Transverse colon (tissue), 4 donors: ENCODE measurements at places on chromosomes 2 and 18. TPM values are rescaled to one million over a fixed set of nuclear protein-coding genes. Genes with fewer than 3 reads are reported as not detected.

GRCh38 chr18:57220930-57221483, 74.1 kb downstream of the BOD1L2 start:
- DNase-seq: no peak

GRCh38 chr2:10185046-10185445, 62.5 kb downstream of the RRM2 start:
- DNase-seq: no peak

DNA sequence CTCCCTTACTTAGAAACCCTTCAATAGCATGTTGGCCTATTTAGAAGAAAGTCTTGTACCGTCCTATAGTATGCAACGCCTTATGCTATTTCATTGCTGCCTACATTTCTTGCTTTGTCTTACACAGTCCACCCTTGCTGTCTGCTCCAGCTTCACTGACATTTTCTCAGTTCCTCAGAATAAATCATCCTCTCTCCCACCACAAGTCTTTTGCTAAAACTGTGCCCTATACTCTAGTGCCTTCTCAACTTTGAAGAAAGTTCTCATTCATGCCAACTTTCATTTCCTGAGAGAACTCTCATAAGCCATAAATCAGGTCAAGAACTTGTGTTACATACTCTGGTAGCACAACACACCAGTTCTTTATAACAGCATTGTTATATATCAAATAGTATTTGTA, 54.3 kb upstream of the COL3A1 start:
- DNase-seq: no peak

CBLN2 gene
- 0.60 TPM for total RNA-seq

DNA sequence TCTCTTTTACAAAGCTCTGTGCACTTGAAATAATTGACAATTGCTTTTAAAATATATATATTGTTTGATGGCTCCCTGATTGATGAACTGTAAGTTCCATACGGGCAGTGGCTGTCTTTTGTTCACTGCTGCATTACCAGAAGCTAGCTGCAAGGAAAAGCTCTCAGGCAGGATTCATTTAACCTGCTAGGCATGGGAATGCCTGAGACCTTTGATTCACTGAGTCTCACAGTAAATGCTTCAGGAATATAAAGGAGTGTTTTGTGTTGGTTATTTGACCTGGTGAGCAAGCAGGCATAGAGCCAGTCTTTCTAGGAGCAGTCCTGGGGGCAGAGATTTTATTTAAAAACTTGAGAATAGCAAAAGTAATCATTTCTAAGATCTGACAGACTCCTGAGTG, 193.2 kb upstream of the ITGA4 start:
- no peak for DNase-seq

WNT6 gene
- total RNA-seq: 164 TPM

DNA sequence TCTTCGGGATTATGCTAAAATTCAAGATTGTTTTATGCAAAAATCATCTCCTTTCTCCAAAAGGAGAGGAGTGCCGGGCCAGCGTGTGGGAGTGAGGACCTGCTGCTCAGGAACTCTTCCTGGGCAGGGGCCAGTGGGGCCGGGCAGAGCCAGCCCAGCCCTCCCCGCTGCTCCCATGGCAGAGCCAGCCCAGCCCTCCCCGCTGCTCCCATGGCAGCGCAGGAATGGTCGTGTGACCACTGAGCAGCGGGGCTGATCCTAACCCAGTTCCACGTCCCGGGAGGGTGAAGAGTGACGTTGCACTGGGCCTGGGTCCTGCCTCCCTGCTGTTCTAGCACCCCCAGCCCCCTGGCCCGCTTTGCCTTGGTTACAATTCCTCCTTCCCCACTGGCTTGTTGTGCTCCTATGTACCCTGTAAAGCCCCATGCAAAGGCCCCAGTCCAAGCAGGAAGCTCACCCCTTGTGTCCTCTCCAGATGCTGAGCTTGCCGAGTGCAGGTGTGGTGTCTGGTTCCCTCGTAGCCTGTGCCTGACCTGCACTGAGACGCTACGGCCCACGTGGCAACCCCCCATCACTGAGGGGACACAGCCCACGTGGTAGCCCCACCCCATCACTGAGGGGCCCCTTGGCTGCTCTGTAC, 11.4 kb upstream of the NEU4 start:
- DNase-seq: peak; percentile 57

- DNase-seq: no peak
Observed at GRCh38 chr18:58005885-58006523, 38.0 kb upstream of the NEDD4L start.

DNA sequence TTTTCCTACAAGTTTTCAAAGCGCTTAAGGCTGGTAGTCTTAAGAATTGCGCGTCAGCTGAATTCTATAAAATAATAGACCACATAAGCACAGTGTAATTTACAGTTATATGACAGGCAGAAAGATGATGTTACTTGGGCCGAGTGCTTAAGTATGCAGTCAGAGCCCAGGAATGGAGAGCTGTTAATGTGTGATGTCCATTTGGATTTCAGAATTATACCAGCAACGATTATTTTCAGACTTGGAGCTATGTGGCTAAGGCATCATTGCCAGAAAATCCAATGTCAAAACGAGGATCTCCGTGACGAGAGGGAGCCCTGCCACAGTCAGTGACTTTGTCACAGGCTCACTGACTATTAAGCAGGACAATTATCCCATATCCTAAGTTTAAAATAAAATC, 3.4 kb downstream of the KLF7 start:
- DNase-seq: no peak

PLA2R1 gene
- 1.4 TPM for total RNA-seq

DNA sequence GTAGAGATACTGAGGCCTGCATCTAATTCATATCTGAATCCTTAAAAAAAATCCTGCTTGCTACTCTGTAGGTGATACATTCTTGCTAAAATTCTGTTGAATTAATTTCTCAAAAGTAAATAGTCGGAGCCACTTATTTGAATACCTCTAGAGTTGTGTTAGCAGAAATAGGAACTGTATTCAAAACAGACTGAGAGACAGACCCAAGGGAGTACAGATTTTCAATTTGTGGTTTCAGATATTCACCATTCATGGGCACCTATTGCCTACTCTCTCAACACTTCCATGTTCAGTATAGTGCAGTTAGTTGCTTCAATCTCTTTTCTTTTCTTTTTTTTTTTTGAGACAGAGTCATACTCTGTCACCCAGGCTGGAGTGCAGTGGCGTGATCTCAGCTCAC, 46.6 kb upstream of the CTLA4 start:
- no peak for DNase-seq

AQP12A gene
- not detected for total RNA-seq

- DNase-seq: no peak
Observed at GRCh38 chr2:7525746-7526145, 608.5 kb downstream of the RNF144A start.

- DNase-seq: no peak
Observed at GRCh38 chr2:170098626-170099312, 79.2 kb upstream of the MYO3B start.

GRCh38 chr2:20446255-20446916, 488 bp upstream of the RHOB start:
- no peak for DNase-seq

GRCh38 chr2:7758073-7758759, 841.0 kb downstream of the RNF144A start:
- no peak for DNase-seq

DNA sequence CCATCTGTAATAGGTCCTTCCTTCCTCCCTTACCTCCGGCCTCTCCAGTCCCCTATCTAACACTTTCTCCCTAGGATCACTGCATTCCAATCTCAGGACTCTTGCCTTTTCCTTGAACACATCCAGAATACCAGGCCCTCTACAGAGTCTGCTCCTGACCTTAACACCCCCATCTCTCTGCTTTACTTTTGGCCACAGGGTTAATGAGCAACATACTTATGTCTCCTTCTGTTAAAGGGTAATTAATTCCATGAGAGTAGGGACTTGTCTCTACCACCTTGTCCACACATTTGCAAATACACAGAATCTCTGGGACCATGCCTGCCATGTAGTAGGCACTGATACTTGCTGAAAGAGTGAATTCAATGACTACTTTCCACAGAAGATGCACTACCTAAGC, 94.9 kb downstream of the COBLL1 start:
- DNase-seq: no peak

GRCh38 chr2:36748166-36748565, 51.7 kb downstream of the VIT start:
- DNase-seq: no peak

PLGLB1 gene
- total RNA-seq: not detected

- DNase-seq: no peak
Observed at GRCh38 chr2:23550553-23550952, 165.6 kb downstream of the KLHL29 start.

GRCh38 chr18:31710826-31711225, 26.4 kb upstream of the B4GALT6 start:
- DNase-seq: no peak

GRCh38 chr2:120503793-120504571, 158.0 kb downstream of the INHBB start:
- DNase-seq: no peak

DNA sequence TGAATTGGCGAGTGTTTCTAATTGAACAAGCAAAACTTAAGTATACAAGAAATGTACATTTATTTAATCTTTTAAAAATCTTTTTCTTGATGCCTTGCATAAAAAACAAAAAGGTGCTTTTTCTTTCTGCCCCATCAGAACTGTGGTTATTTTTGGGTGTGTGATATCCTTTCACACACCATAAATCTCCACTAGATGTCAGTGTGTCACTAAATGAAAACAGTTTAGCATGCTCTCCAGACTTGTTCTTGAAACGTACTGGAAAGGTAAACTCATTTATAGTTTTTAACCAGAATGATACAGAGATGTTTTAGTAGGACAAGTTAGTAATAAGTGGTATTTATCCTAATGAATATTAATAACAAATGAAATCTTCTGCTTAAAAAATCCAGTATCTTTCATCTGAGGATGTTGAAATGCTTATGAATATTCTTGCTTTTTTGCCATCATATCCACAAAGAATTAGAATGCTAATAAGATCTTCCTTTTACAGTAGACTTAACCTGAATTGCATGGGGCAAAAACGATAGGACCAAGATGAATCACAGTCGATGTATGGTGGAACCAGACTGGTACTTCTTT, 96.8 kb downstream of the UBE2E3 start:
- no peak for DNase-seq

DNA sequence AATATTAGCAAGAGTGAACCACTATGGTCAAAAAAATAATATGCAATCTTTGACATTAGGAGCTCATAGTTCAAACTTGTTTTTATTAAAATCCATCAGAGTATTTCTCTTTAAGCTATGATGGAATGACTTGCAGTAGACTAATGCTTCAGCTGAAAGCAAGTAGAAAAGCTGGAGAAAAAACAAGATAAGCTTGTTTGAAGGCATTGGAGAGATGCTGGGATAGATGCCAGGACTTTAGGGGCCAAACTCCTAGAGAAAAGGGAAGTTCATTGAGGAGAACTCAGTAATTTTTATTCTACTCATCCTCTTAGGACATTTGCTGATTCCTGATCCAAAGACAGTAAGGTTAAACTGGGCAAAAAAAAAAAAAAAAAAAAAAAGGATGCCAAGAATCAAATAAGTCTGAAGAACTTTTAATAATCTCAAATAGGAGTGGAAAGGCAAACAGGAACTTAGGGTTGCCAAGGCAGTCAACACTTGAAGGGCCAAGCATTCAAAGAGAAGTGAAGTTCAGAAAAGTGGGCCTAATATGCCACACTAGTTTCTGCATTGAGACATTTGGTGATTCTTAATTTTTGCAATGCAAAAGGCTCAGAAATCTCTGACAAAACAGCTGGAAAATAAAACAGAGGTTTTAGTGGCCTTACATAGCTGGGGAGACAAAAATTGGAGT, 19.7 kb upstream of the AFF3 start:
- DNase-seq: no peak

SS18 gene
- total RNA-seq: 91.6 TPM

DNA sequence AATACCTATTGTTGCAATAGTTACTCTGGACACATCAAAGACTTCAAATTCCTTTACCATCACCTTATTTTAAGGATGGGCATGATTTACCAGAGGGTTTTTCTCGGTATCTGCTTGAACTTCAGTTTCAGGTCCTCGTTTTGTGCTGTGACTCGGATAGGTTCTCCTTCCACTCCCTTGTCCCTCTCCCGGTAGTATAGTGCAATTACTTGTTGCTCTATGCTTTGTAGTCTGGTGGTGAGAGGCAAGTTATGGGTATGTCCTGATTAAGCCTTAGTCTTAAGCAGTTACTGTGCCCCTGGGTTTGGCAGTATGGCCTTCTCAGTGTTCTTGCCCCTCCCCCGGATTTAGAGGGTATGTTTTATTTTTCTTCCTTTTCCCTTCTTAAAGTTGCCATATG, 96.6 kb downstream of the RHBDD1 start:
- no peak for DNase-seq

- DNase-seq: no peak
Observed at GRCh38 chr18:72867746-72868584, at the start of gene NETO1. NETO1 (minus strand) TSS chr18:72867987; CDS start chr18:72867291, 696 bp downstream.

GRCh38 chr18:69622961-69623360, 222.3 kb downstream of the DOK6 start:
- DNase-seq: no peak

DNA sequence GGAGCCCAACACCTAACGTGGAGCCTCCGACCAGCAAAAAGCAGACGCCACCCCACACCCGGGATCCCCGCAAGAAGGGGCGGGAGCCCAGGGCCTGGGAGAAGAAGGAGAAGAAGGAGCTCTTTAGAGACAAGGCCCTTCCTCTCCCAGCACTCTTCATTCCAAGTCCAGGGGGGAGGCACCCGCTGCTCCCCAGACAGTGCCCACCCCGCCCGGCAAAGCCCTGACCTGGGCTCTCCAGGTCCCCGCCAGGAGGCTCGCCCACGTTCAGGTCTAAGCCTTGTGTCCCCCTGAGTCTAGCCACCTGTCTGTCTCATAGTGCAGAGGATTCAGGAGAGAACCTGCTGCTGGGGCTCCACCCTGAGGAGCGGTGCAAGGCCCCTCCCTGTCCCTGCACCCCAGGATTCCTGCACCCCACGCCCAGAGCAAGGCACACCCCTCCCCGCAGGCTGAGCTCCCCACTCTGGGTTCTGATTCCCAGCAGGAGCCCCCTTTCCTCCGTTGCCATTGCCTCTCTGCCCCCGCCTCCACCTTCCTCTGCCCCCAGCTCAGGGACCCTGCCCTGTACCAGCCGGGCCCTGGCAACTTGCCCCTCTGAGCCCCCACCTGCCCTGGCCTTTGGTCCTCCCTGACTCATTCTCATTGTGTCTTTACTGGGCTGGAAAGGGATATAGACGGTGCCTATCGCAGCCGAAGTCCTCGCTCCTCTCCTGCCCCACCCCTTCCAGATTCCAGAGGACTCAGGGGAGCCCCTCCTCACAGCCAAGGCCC, 33.5 kb upstream of the GPC1 start:
- DNase-seq: no peak

DSC3 gene
- total RNA-seq: 0.16 TPM

ALPG gene
- not detected for total RNA-seq

GRCh38 chr2:60505880-60506260, 47.6 kb downstream of the BCL11A start:
- no peak for DNase-seq

IL1R1 gene
- 28.3 TPM for total RNA-seq
